MG63 (cell line): ENCODE measurements at places on chromosomes 12 and 14. TPM values are rescaled to one million over a fixed set of nuclear protein-coding genes. Genes with fewer than 3 reads are reported as not detected.
A peak's percentile ranks its signal among the peaks of the same experiment; 100 is the strongest.

- DNase-seq, result no peak
Observed at GRCh38 chr14:102189874-102190273, 50.2 kb downstream of the WDR20 start.

- no peak for DNase-seq
Observed at GRCh38 chr12:68482014-68482413, 128.7 kb upstream of the RAP1B start.

DNA sequence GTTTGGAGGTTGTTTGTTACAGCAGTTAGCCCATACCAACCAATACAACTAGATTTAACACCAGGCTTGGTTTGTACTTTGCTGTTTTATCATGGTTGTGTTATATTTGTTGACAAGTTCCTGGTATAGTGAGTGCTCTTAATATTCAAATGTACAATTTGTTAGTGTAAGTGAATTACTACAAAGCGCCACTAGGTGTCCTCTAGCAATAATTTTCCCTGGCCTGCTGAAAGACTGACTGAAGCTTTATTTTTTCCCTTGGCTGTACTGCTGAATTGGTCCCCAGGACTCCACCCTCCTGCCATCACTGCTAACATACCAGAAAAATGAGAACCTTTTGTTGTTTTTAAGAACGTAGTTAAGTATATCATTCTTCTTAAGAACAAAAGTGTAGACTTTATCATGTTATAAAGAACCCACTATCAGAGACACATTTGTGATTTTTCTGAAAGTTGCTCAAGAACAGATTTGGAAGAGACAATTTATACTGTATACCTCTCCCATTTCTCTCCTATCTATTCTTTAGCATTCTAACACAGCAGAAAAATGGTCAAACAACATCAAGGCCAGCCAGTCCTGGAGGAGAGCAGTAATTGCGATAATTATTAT is 75.3 kb upstream of the FAR2 start:
- DNase-seq, result peak; percentile 31

- no peak for DNase-seq
Observed at GRCh38 chr12:43841253-43841652, 5.4 kb downstream of the TMEM117 start.

Gene OTX2
- total RNA-seq, result not detected in 2 replicates

GRCh38 chr14:22039938-22040780 is 366.5 kb upstream of the OR4E1 start:
- DNase-seq, result no peak

DNA sequence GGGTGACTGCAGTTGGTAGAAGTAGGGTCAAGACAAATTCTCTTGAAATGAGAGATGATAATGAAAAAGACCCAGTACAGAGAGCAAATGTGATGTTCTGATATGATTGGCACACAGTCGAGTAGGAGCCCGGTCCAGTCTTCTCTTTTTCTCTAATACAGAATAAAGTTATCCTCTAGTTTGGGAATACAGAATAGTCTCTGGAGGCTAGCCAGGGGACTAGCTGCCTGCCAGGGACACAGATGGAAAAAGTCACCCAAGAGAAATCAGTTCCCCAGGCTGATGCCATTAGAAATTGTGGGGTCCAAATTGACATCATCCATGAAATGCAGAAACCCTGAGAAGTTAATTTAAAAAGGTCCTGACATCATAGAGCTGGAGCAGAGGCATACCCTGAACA is 177.2 kb upstream of the NEDD1 start:
- DNase-seq, result no peak
